ENCODE measurements at places on chromosomes 2 and 18. TPM values are rescaled to one million over a fixed set of nuclear protein-coding genes. Genes with fewer than 3 reads are reported as not detected.

The USP34 gene
- polyA plus RNA-seq = 33.6 TPM

The LRRC30 gene
- polyA plus RNA-seq = not detected

The GNLY gene
- 1.3 TPM for polyA plus RNA-seq

The HK2 gene
- 1.9 TPM for polyA plus RNA-seq

GRCh38 chr18:63216516-63217311 lies 102.9 kb downstream of the BCL2 start:
- no peak overlapping the region for H3K27ac ChIP-seq
- no peaks in the 10 kb centered on the region for H3K4me1 ChIP-seq
- no peak for DNase-seq
- H3K4me3 ChIP-seq = no peak overlapping the region
